Left renal cortex interstitium (tissue), 4 donors: ENCODE measurements at places on chromosomes 4 and X. TPM values are rescaled to one million over a fixed set of nuclear protein-coding genes. Genes with fewer than 3 reads are reported as not detected.

The AGA gene
- 30.2 TPM for polyA plus RNA-seq

The MAGEA12 gene
- polyA plus RNA-seq: not detected

The CCDC149 gene
- 18.5 TPM for polyA plus RNA-seq

DNA sequence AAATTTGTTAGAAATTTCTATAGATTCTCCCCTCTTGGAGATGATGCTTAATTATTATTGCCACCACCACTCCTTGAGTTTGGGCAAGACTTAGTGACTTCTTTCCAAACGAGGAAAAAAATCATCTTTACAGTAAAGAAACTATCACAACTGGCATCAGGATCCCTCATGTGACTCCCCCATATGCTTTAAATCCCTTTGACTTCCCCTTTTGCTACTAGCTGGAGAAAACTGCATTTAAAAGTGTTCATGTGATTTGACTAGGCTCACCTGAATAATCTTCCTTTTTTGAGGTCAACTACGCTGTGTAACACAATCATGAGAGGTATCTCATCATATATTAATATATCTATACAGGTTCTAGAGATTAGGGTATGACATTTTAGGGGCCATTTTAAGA lies 30.3 kb upstream of the ENOX2 start:
- DNase-seq: no peak

GRCh38 chrX:106903291-106903824 lies at the start of gene RIPPLY1:
TSS of gene RIPPLY1 (minus strand) at chrX:106903341. CDS start at chrX:106903287, 54 bp downstream.
- no peak for DNase-seq
